Activated T-helper 1 cell treated with anti-CD3 and anti-CD28 coated beads, Interleukin-12 subunit alpha, Interleukin-12 subunit beta, Interleukin-2, Interleukin-4 antibody, amounts not matched to agents 30 ng/mL and 10 ng/mL and 1 ng/mL, durations not matched to agents 14 hours and 24 hours and 36 hours (primary cell): ENCODE measurements at places on chromosomes 3 and 15. TPM values are rescaled to one million over a fixed set of nuclear protein-coding genes. Genes with fewer than 3 reads are reported as not detected.

The SLC2A2 gene
- total RNA-seq = not detected in 2 replicates

The GOLGA8K gene
- 0.32 and 0.52 TPM in 2 replicates for total RNA-seq

The PRSS50 gene
- total RNA-seq = not detected in 2 replicates

The KLHL25 gene
- total RNA-seq = 10.7 and 11.0 TPM in 2 replicates

The GHSR gene
- not detected in 2 replicates for total RNA-seq

The KBTBD8 gene
- total RNA-seq = 18.3 and 26.6 TPM in 2 replicates

The GOLGA8G gene
- not detected in 2 replicates for total RNA-seq

- peak overlapping the region; percentile 72 for H3K27ac ChIP-seq
- peaks cover 20% of the 10 kb centered on the region for H3K36me3 ChIP-seq
- no peak overlapping the region for H3K4me3 ChIP-seq
- no peaks in the 10 kb centered on the region for H3K27me3 ChIP-seq
- peaks cover 72% of the 10 kb centered on the region for H3K4me1 ChIP-seq
- DNase-seq = no peak
Observed at GRCh38 chr3:152307829-152308474, 39.2 kb downstream of the MBNL1 start.

GRCh38 chr3:179809639-179810038, 156.8 kb downstream of the USP13 start:
- no peak overlapping the region for H3K27ac ChIP-seq
- H3K36me3 ChIP-seq = no peaks in the 10 kb centered on the region
- H3K4me3 ChIP-seq = no peak overlapping the region

DNA sequence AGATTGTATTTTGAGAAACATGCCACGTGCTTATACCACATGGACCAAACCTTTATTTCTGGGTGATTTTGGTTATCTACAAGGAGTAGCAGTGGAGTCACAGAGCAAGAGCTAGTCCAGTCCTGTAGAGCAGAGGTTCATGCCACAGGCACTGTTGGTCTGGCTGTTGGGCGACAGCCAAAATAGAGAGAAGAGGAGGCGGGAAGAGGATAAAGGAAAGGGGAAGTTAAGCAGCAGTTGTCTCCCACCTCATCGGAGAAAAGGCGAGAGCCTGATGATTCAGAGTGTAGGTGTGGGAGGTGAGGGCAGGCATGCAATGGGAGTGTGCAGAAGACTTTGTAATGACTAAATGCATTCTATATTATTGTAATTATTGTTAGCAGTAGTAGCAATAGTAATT, 237.5 kb upstream of the ROPN1 start:
- no peak for DNase-seq
- H3K4me1 ChIP-seq = no peaks in the 10 kb centered on the region
- no peak overlapping the region for H3K27ac ChIP-seq
- peaks cover 3% of the 10 kb centered on the region for H3K27me3 ChIP-seq
- H3K4me3 ChIP-seq = no peak overlapping the region

DNA sequence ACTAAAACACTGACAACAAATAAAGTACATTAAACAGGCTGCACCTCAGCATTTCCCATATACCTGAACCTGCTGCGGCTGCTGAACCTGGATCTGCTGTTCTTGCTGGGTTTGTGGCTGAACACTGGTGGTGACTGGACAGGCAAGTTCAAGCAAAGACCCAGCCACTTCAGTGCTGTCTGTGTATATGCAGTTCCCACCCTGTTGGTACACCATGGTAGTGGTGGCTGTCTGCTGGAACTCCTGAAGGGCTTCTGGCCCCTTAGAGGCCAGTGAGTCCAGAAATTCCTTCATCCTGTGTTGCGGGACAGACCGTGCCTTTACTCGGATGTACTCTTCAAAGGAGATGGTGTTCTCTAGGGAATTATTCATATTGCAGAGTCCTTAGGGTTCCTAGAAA, 17.2 kb downstream of the QRICH1 start:
- H3K4me3 ChIP-seq = no peak overlapping the region
- H3K27ac ChIP-seq = no peak overlapping the region
- DNase-seq = no peak
- no peaks in the 10 kb centered on the region for H3K4me1 ChIP-seq
- H3K27me3 ChIP-seq = no peaks in the 10 kb centered on the region

GRCh38 chr3:43689766-43690399, 855 bp upstream of the ABHD5 start:
- H3K27ac ChIP-seq = peak overlapping the region; percentile 92
- H3K36me3 ChIP-seq = peaks cover 5% of the 10 kb centered on the region
- peaks cover 5% of the 10 kb centered on the region for H3K27me3 ChIP-seq
- DNase-seq = no peak
- H3K4me3 ChIP-seq = peak overlapping the region; percentile 87
